ENCODE measurements at places on chromosomes 12 and 14. TPM values are rescaled to one million over a fixed set of nuclear protein-coding genes. Genes with fewer than 3 reads are reported as not detected.

DNA sequence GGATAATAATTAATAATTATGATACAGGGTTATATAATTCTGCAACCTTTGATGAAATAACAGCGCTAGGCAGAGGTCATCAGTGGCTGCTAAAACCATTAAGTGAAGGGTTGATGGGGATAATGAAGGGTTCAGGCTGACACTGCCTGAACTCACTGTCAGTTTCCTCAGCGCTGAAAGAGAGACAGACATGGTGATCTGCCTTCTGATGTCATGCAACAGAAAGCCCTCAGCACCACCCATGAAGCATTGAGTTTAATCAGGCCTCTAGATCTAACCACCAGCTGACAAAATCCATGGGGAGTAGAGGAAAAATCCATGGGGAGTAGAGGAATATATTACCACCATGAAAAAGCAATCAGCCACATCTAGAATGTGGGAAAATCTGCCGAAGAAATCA is 107.6 kb downstream of the PTPRB start:
- DNase-seq = no peak

DNA sequence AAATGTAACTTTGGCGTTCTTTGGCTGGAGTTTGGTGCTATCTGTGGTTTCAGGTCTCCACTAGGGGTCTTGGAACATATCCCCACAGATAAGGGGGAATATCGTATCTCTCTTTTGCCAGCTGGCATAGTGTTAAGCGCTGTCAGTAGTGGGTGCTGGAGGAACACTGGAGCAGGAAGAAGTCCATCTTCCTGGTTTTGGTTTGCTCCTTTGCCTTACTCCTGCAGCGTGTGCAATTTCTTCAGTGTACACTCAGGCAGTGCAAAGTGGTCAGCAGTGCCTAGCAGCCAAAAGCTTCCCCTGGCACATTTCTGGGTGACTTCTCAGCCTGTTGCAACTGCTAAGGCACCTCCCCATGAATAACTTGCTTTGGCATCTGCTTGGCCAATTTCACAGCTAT is 11.7 kb upstream of the RIPK3 start:
- DNase-seq = no peak

DNA sequence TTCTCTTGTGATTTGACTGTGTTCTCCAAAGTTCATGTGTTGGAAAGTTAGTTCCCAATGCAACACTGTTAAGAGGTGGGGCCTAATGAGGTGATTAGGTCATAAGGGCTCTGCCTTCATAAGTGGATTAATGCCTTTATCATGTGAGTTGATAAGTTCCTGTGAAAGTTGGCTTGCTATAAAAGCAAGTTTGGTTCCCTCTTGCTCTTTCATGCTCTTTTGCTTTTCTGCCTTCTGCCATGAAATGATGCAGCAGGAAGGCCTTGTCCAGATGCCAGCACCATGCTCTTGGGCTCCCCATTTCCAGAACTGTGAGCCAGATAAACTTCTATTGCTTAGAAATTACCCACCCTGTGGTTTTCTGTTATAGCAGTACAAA is 41.9 kb downstream of the SLC16A7 start:
- DNase-seq = no peak

DNA sequence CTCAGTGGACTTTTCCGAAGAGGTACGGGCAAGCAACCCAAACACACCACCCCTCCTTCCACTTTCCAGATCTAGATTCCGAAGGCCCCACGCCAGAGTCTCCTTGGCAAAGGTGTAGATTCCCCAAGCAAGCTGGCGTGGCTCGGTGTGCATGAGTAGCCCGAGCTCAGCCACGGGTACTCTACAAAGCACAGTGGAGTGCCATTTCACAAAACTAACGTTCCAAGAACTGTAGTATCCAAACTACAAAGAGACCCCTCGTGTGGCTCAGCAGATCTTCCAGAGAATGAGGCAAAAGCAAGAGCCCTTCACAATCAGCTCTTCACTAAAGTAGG is 72.1 kb downstream of the FOXN3 start:
- DNase-seq = no peak

DNA sequence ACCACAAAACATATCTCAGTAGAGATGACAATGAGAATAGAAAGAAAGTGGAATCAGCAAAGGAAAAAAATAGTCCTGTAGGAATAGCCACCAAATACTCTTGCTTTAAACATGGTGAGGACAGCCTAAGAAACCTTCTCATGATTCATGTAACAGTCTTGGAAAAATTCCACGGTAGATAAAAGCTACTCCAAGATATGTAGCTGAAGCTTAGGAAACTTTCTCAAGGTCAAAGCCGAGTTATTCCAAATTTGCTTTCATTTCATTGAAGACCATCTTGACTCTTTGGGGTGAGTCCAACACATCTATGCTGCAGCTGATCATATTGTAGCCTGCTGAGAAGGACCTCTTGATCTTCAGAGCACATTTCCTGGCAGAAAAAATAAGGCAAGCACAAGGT is 157.6 kb downstream of the PAH start:
- no peak for DNase-seq

- no peak for DNase-seq
Measured at GRCh38 chr14:93938751-93939303, 11.7 kb downstream of the FAM181A start.

DNA sequence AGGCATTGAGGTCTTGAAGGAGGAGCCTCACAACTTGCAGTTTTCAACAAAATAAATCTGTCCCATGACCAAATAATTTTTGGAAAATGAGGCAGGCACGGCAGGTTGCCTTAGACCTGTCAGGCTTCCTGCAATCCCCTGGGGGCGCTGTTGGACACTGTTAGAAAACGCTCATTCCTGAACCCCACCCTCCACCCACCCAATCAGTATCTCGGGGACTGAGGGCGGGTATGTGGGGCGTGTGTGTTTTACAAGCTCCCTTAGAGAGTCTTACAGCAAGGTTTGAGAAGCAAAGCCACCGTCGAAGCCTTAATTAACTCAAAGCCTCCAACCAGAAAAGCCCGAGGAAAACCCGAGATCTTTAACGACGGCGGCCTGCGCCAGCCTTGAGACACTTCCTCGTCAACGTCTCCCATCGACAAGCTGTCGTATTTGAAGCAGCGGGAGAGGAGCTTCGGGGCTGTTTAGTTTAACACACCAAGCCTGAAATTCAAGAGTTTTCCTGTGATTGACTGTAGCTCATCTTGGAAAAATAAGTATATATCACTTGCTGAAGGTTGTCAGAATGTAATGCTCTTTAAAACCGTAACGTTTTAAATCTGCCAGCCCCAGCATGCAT is 123.0 kb downstream of the GLT1D1 start:
- DNase-seq = peak; percentile 58

GRCh38 chr12:95646781-95647190 is 95.5 kb upstream of the USP44 start:
- peak; percentile 75 for DNase-seq

DNA sequence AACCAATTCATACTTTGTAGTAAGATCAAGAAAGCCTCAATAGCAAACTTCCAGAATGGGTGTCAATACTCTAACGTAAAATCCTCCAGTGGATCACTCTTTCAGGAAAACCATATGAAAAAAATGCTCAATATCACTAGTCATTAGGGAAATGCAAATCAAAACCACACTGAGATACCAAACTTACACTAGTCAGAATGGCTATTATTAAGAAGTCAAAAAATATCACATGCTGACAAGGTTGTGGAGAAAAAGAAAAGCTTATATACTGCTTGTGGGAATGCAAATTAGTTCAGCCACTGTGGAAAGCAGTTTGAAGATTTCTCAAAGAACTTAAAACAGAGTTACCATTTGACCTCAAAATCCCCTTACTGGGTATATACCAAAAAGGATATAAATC is 49.5 kb upstream of the ATXN7L3B start:
- no peak for DNase-seq

DNA sequence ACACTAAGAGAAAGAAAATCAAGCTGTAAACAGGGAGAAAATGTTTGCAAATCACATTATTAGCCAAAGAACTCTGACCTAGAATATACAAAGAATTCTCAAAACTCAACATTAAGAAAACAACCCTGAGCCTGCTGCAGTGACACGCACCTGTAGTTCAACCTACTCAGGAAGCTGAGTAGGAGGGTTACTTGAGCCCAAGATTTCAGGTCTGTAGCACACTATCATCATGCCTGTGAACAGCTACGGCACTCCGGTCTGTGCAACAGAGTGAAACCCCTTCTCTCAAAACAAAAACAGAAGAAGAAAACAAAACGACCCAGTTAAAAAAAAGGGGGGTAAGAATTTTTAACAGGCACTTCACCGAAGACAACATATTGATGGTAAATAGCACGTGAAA is 20.8 kb downstream of the SAV1 start:
- no peak for DNase-seq

- no peak for DNase-seq
Measured at GRCh38 chr14:31300296-31300695, 92.7 kb upstream of the HECTD1 start.

DNA sequence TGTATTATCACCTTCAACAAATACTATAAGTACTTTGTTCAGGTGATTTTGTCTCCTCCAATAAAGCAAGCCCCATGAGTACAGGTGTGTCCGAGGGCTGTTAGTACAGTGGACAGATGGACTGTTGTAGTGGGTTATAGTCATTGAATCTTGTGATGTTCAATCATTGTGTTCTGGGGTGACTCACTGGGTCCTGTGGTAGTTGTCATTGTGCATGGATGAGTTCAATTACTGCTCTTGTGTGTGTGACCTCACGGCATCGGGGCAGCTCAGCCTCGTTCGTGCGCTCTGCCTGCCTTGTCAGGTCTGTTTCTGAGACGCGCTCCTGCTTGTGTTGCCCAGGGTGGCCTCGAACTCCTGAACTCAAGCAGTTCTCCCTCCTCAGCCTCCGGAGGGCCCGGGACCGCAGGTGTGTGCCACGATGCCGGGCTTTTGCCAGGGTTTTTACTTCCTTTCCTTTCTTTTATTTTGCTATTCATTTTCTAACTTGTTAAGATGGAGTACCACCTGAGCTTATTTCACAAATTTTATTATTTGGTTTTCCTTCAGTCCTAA is 72.2 kb downstream of the DDX51 start:
- no peak for DNase-seq

Gene M6PR
- 204 TPM for polyA plus RNA-seq

Gene DBX2
- not detected for polyA plus RNA-seq

Gene KLRK1
- 0.53 TPM for polyA plus RNA-seq

Gene PTPRB
- polyA plus RNA-seq = 18.5 TPM

Gene SMCO2
- polyA plus RNA-seq = 0.50 TPM

Gene KLRC2
- polyA plus RNA-seq = not detected

Gene AMIGO2
- 47.3 TPM for polyA plus RNA-seq

Gene NUDT14
- 38.1 TPM for polyA plus RNA-seq

Gene CELA1
- not detected for polyA plus RNA-seq

Gene IAPP
- not detected for polyA plus RNA-seq
